ENCODE measurements at places on chromosomes 4 and X. TPM values are rescaled to one million over a fixed set of nuclear protein-coding genes. Genes with fewer than 3 reads are reported as not detected.

- DNase-seq: no peak
Observed at GRCh38 chr4:145613566-145614232, 5.5 kb upstream of the MMAA start.

CORIN gene
- total RNA-seq: 20.0 TPM

GRCh38 chr4:78748381-78748780 is 27.8 kb upstream of the BMP2K start:
- no peak for DNase-seq

- no peak for DNase-seq
Observed at GRCh38 chrX:39516427-39516841, 581.3 kb downstream of the BCOR start.

DNA sequence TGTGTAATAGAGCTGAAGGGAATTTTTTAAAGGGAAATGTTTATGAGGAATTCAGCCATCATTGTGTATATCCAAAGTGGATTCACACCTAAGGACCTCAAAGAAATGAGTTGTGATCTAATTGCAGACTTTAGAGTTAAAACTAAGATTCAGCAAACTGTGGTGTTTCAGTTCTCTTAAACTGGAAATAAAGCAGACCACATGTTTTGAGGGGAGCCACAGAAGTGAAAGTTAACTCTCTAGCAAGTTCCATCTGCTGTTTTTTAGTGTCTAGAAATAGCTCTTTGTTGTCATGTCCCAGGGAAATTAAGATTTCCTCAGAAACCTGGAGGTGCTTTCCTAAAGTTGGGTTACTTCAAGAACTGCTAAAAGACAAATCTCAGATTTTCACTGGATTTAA is 97.3 kb upstream of the DDX3X start:
- DNase-seq: no peak

DNA sequence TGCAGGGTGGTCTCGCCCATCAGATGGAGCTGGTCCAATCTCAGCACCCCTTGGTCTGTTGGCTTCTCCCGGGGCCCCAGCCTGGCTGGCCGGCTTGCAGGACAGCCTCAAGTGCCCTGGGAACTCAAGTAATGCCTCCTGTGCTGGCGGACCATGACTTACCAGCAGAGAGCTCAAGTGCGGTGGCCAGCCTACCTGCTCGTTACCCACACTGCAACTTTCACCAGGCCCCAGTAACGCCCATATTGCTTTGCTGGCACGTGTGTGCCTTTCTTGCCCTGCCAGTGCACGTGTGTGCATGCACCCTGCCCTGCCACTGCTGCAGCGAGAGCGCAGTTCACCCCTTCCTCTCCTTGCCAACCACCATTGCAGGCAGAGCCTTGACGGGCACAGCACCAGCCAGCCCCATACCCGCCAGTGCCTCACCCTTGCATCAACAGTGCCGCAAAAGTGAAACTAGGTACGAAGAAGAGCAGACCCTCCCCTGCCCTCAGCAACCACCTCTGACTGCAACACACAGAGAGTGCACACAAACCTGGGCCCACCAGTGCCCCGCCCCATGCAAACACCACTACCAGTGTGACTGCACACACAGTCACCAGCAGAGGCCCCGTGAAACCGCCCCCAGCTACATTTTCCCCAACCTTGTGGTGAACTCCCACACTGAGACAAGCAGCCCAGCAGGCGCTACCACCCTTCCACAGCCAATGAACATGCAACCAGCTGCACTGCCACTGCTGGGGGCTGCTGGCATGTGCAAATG is 88.9 kb upstream of the POU3F4 start:
- no peak for DNase-seq

- no peak for DNase-seq
Observed at GRCh38 chr4:175971388-175972179, 94.1 kb upstream of the WDR17 start.

FAM120C gene
- 7.0 TPM for total RNA-seq

DNA sequence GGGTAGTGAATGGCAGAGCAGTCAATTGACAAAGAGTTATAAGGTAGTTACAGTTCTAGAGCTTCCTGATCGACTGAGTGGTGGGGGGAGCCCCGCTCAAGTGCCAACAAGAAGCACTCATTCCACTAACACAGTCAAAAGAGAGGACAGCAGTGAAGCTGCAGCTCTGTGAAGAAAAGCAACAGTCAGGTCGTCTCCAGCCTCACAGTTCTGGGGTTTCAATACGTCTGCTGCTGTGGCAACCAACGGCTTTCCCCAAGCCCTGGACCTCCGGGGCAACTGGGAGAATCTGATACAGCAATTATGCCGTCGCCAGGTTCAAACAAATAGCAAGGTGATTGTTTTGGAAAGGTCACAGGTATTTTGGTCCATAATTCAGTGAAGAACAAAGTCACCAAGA is 30.8 kb downstream of the GPM6B start:
- DNase-seq: no peak

DNA sequence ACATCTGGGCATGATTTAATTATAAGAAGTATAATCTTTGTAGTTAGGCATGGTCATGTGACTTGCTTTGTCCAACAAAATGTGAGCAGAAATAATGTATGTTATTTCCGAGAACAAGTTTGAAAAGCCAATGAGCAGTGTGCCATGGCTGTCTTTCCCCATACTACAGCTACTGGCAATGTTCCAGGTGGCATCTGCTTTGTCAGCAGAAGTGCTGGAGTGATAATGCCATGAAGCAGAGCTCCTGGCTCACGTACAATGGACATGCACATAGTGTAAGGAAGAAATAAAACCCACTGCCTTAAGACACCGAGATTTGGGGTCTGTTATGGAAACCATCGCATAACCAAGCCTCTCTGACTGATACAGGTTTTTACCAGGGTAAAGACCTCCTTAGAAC is 212.6 kb upstream of the RASGEF1B start:
- DNase-seq: no peak

RAB39B gene
- not detected for total RNA-seq

- no peak for DNase-seq
Observed at GRCh38 chrX:22818061-22818460, 181.7 kb upstream of the DDX53 start.

GRCh38 chrX:24702362-24703184 is 8.9 kb downstream of the POLA1 start:
- no peak for DNase-seq

- no peak for DNase-seq
Observed at GRCh38 chr4:140697709-140698560, 58.2 kb downstream of the TBC1D9 start.

DNA sequence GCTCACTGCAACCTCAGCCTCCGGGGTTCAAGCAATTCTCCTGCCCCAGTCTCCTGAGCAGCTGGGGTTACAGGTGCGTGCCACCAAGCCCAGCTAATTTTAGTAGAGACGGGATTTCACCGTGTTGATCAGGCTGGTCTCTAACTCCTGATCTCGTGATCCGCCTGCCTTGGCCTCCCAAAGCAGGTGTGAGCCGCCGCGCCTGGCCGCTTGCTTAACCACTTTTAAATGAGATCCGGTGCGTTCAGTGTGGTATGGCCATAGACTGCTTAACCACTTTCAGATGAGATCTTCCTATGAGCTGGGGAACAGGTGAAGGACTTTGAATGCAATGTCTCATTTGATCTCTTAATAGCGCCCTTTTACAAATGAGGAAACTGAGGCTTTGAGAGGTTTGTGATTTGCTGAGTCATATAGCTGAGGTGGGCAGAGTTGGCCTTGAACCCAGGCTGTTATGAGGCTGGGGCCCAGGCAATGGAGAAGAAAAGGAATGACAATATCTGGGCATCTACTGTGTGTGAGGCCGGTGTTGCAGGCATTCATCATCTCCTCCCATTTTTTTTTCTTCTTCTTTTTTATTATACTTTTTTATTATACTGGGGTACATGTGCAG is 41.9 kb upstream of the NSG1 start:
- no peak for DNase-seq

DNA sequence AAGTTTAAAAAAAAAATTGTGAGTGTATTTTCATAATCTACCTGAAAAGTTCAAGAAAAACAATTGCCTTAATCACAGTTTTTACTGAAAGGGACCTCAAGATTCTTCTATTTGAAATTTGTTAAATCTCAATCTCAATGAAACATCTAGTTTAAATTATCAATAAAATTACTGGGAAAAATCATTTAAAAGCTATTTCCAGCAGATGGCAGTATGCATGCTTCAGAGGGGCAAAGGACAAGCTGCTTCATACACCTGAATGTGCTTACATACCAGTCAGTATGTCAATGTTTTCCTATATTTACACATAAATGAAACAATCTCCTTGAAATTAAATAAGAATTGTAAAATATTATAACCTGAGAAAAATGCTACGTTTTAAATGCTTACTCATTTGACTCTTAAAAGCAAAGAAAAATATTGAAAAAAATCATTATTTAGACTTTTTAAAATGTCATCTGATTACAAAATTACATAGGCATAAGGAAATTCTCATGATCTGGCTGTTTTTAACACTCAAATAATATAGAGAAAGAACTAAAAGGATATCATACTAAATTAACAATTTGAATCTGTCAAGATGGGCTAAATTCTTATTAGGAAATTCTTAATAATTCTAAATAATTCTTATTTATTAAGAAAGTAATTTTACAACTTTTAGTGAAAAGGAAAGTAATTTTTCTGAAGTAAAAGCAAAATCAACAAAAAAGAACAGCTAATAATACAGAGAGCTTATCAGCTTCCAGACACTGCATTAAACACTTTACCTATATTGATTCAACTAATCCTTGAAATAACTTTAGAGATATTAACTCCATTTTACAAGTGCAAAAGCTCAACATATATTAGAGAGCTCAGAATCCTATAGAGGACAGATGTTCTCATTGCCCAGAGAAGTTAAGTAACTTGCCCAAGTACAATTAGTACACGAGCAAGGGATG is 242.1 kb downstream of the ADAMTS3 start:
- no peak for DNase-seq
